ENCODE measurements at places on chromosomes 2 and 18.

GRCh38 chr2:151853070-151853758, 25.0 kb upstream of the ARL5A start:
- no peak for DNase-seq

GRCh38 chr18:80179857-80180558, 67.3 kb downstream of the PARD6G start:
- DNase-seq, result no peak

- DNase-seq, result peak; percentile 42
Measured at GRCh38 chr18:13218368-13218991, at the start of gene LDLRAD4. Gene LDLRAD4 (plus strand): TSS chr18:13218760.

- DNase-seq, result no peak
Measured at GRCh38 chr2:171910494-171910893, 11.8 kb upstream of the HAT1 start.

DNA sequence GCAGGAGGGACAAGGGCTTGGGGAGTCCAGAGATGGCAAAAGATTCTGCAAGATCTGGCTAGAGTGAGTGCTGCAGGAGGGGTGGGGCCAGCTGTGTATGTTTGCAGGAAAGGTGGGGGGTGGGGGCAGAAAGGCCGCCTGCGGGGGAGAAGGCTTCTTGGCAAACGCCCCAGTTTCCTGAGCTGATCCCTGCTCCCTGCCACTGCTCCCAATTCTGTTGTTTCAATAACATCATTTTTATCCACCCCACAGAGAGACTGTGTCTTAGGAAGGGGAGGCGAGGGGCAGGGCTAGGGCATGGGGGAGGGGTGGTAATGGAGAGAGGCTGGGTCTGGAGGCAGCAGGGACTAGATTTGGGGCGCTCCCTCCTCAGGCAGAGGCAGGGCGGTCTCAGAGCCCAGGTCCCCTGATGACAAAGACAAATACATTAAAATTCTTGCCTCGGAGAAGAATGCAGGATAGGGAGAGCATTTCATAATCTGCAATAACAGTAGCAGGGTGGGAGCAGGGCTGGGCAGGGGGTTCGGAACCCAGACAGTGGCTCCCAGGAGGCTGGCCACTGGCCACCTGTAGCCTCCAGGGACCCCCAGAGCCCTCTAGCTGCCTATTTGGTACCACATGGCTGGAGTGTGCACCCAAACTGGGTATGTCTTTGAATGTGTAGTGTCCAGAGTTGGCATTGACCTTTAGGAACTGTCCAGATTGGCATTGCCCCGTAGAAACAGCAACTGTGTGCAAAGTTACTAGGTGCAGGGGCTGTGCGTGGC, 2.1 kb upstream of the WNT6 start:
- DNase-seq, result no peak

DNA sequence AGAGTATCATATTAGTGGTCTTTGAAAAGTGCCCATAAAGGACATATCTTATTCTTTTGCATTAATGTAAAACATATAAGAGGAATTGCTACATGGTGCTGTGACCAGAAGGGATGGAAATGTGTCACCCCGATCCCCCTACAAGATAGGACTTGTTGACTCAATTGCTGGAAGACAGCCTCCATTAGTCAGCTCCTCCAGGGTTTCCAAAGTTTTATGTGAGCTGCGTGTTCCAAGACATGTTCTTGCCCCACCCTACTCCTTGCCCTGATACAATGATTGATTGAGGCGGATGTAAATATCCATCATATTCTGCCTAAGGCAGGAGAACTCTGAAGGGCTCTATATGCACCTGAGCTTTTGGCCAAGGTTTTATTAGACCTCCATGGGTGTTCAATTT, 541.0 kb upstream of the ZEB2 start:
- no peak for DNase-seq

GRCh38 chr18:35513181-35513936, 15.6 kb upstream of the INO80C start:
- DNase-seq, result no peak

DNA sequence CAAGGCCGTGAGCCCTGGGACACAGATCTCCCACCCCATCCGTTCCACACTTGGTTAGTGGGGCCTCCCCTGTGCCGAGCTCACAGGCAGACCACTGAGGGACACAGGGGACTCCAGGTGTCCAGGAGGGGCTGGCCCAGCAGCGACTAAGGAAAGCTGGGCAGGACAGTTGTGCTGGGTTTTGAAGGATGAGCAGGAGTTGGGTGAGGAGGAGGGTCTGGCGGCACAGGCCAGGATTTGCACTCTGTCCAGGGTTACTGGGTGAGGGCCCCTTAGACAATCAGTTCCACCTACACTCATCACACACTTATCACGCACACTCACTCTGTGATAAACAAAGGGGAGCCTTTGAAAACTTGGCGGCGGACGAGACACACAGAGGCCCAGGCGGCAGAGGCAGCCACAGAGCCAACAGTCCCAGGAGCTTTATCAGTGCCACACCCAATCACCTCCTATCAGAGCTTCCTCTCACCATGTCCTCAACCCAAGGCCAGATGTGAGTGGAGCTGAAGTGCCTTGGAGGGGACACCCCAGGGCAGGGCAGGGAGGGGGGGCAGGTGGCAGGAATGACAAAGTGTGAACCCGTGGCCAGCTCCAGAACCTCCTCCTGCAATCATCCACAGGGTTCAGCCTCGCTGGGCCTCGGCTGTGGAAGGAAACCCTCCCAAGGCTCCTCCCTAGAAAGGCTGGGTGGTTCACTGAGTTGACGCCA, 26.6 kb downstream of the BIN1 start:
- DNase-seq, result peak; percentile 71

- DNase-seq, result no peak
Measured at GRCh38 chr2:37468170-37468569, 123.7 kb downstream of the QPCT start.

DNA sequence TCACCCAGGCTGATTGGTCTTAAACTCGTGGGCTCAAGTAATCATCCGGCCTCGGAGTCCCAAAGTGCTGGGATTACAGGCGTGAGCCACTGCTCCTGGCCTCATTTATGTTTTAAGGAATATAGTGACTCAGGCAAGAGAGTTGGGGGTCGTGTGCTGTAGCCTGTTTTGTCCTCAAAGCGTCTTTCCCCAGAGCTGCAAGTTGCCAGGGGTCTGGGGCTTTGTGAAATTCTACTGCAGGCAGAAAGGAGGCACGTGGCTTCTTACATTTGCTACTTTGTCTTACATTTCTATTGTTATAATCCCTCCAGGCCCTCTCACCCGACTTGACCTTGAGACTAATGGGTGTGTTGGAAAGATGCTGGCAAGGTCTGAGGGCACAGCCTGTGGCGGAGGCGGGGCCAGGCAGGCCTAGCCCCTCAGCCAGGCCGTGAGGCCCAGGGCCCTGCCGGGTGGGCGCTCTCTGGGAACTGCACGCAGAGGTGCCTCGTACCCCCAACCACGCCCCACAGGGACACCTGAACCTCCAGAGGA, 85.8 kb upstream of the NDUFV2 start:
- no peak for DNase-seq

- no peak for DNase-seq
Measured at GRCh38 chr2:165745916-165746315, 48.1 kb downstream of the GALNT3 start.

- DNase-seq, result no peak
Measured at GRCh38 chr2:207151048-207151447, 14.7 kb downstream of the KLF7 start.

DNA sequence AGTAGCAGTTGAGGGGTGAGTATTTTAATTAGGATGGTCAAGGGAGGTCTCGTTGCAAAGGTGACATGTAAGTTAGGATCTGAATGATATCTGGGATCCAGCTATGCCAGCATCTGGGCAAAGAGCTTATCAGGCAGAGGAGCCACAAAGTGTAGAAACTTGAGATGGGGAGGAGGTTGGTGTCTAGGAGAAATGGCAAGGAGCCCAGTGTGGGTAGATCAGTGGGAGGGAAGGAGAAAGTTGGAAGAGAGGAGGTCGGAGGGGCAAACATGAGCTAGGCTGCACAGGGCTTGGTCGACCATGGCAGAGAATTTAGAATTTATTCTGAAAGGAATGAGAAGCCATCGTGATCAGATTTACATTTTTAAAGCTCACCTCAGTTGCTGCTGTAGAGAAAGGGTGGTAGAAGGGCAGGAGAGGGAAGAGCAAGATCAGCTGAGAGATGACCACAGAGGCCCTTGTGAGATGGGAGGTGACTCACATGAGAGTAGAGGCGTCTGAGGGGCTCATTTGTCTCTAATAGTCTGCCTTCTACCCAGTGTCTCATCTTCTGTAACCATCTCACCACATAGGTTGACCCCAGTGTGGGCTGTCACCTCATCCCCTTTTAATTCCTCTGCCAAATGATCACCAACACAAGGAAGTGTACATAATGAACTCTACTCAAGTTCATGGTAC, 170.0 kb downstream of the ETAA1 start:
- DNase-seq, result no peak

DNA sequence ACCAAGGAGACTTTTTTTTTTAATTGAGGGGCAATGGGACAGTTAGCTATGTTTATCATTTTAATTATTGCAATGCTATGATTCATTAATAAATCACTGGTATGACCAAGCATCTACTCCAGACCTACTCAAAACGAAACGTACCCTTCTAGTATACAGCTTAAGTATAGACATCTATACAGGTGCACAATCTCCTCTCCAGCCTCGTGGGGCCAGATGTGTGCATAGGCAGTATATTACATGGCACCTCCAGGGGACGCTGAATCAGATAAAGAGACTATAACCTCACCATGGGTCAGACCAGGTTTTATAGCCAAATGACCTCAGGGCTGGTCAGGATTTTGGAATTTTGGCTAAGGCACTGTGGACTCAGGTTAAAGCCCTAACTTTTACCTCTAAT, 86.6 kb downstream of the SS18 start:
- no peak for DNase-seq

DNA sequence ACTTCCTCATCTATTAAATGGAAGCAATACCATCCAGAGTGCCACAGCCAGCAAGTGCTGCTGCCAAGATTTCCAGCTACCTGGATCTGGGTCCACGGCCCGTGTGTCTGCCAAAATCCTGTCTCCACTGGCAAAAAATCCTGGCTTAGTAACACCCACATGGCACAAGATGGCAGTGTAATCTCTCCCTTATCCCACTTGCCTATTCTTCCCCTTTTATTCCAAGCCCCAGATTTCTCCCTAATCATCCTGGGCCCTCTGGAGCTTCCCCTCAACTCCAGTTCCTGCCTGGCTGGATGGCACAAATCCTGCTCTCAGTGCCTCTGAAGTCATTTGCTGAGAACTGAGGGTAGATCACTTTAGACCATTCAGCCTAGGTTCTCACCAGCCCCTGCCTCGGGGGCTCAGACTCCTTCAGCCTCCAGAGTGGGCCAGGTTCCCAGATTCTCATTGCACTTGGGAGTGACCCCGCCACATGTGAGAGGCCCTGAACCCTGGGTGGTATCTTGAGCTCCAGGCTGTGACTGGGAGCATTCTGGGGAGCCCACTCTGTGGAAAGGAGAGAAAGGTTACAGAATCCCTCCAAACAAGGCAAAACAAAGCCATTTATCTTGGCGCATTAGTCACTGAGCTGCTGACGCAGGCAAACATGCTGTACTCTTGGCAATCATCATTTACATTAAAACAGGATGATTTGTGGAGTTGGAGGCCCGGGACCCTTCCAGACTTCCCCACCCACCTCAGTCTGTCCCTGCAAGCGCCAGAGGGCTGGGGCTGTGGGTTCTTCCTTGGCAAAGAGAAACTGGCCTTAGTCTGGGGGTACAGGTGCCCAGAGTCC, 325.8 kb downstream of the DYSF start:
- no peak for DNase-seq

DNA sequence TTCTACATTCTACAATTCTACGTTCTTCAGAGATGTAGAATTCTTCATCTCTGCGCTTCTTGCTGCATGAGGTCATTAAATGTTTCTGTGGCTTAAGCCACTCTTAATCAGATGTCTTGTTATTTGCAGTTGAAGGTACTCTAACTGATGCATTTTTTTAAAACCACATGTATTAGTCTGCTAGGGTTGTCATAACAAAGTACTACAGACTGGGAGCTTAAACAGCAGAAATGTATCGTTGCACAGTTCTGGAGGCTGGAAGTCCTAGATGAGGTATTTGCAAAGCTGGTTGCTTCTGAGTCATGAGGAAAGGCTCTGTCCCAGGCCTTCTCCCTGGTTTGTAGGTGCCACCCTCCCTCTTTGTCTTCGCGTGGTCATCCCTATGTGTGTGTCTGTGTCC, 176.3 kb upstream of the GLI2 start:
- DNase-seq, result no peak

DNA sequence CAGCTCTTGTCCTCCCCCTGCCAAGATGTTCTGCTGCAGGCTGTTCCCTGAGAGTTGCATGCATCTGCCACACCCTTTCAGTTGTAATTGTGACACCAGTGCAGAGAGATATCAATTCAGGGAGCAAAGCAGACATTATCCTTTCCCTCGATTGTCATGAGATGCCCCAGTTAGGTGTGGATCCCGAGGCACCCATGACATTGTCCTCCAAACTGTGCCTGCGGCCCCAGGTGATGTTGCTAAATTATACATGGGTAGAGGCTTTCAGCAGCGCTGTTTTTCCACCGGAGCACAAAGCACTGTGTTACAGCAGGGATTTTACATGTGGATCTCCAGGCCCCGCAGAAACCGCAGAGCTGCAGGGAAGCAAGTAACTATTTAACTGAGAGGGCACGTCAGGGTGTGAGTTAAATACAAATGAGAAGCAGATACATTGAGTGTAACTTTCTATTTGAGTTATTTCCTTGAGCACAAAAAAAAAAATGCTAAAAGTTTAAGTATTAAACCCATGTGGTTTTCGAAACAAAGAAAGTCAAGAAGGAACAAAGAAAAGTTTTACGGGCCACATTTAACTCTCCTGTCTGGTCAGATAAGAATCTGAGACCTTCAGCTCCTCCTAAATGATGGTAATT, 90.3 kb upstream of the BCL2L11 start:
- no peak for DNase-seq

DNA sequence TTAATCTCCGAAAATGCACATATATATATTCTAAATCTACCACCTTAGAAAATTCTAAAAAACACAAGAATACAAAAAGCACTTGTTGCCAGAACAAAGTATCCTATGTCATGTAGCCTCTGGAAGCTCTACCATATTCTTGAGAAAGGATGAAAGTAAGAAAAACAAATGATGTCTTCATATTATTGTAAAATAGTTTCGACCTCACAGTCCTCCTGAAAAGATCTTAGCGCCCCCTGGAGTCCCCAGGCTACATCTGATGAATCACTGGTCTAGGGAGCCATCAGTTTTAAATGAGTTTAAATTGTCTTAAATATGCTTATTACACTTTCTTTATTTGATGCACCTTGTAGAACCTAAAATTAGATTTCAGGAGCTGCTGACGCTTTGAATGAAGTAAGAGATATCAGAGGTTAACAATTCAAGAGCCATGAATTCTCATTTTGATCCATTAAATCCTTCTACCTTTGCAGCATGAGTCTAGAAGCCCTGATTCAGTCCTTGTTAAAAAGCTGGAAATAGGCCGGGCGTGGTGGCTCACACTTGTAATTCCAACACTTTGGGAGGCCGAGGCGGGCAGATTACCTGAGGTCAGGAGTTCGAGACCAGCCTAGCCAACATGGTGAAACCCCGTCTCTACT, 138.8 kb downstream of the MCFD2 start:
- peak; percentile 69 for DNase-seq

DNA sequence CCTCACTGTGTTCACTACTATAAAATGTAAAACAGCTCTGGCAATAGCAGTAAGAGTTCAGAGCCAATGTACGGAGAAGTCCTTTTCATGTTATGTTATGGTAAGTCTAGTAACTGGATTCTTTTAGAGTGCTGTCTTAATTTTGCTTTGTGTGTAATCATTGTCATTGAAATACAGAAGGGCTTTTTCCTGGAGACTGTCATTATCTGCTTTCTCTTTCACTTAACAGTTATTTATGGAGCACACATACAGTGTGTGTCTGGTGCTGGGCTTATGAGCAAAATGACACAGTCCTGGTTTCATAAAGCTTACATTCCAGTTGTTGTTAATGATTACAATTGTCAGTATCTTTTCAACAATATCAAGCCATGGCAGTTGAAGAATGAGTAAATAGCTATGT, 95.5 kb downstream of the CCDC102B start:
- no peak for DNase-seq

All from activated CD4-positive, alpha-beta T cell treated with anti-CD3 and anti-CD28 coated beads, Interleukin-2, amount 50 U/mL, for 48 hours (primary cell).